ENCODE measurements at places on chromosomes 1 and 21. TPM values are rescaled to one million over a fixed set of nuclear protein-coding genes. Genes with fewer than 3 reads are reported as not detected.

The ETNK2 gene
- total RNA-seq, result 6.8 TPM

The TNFRSF14 gene
- 143 TPM for total RNA-seq

The CNR2 gene
- total RNA-seq, result 0.19 TPM

The TMEM61 gene
- total RNA-seq, result 17.9 TPM

The F5 gene
- total RNA-seq, result 2.5 TPM

The HIVEP3 gene
- total RNA-seq, result 4.9 TPM

The ZNF669 gene
- total RNA-seq, result 7.0 TPM

GRCh38 chr1:194816859-194817258 lies 1630.4 kb upstream of the B3GALT2 start:
- no peak for DNase-seq

- no peak for DNase-seq
These were observed 25.4 kb downstream of the UROD start for GRCh38 chr1:45037456-45037855.

GRCh38 chr1:31064718-31065309 lies 703 bp downstream of the PUM1 start:
- no peak for DNase-seq

DNA sequence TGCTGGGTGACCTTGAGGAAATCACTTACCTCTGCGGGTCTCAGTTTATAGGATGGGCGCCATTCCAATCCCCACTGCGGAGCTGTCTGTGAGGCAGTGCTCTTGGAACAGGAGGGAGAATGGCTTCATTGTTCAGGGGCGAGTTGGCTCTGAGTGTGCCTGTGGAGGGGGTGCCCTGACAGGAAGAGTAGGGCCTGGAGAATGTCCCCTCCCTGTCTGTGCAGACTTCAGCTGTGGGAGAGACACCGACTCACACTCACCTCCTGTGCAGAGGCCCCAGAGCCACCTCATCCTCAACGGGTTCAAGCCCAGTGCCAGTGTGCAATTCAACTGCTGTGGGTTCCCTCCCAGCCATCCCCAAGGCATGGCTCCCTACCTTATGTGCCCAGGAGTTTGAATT lies 17.1 kb downstream of the ADORA1 start:
- DNase-seq, result no peak

DNA sequence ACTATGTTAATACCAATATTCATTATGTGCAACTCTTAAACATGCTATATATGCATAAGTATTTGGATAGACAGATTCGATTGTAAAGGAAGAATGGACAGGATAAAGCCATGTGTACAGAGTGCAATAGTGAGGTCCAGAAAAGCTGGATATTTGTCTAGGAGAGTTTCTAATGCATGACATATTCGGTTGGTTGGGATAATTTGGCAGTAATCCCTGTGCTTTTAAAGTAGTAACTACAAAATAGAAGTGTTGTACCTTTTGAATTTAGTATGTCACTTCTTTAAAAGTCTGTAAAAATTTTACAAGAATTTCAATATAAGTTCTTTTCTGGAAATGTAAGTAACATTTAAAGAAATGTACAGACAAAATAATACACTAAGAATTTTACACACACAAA lies 774.5 kb downstream of the USP25 start:
- no peak for DNase-seq

GRCh38 chr1:41360074-41360785 lies 1.0 kb upstream of the FOXO6 start:
- peak; percentile 50 for DNase-seq

GRCh38 chr1:56808410-56808809 lies 10.8 kb downstream of the FYB2 start:
- DNase-seq, result no peak

GRCh38 chr1:8448911-8449661 lies 131.2 kb downstream of the SLC45A1 start:
- no peak for DNase-seq

- peak; percentile 40 for DNase-seq
These were observed 118.5 kb downstream of the EIF4G3 start for GRCh38 chr1:21058035-21058793.

GRCh38 chr1:31715087-31715872 lies 11.5 kb upstream of the COL16A1 start:
- DNase-seq, result peak; percentile 89

- no peak for DNase-seq
These were observed 2.0 kb downstream of the PBX1 start for GRCh38 chr1:164561007-164561406.

DNA sequence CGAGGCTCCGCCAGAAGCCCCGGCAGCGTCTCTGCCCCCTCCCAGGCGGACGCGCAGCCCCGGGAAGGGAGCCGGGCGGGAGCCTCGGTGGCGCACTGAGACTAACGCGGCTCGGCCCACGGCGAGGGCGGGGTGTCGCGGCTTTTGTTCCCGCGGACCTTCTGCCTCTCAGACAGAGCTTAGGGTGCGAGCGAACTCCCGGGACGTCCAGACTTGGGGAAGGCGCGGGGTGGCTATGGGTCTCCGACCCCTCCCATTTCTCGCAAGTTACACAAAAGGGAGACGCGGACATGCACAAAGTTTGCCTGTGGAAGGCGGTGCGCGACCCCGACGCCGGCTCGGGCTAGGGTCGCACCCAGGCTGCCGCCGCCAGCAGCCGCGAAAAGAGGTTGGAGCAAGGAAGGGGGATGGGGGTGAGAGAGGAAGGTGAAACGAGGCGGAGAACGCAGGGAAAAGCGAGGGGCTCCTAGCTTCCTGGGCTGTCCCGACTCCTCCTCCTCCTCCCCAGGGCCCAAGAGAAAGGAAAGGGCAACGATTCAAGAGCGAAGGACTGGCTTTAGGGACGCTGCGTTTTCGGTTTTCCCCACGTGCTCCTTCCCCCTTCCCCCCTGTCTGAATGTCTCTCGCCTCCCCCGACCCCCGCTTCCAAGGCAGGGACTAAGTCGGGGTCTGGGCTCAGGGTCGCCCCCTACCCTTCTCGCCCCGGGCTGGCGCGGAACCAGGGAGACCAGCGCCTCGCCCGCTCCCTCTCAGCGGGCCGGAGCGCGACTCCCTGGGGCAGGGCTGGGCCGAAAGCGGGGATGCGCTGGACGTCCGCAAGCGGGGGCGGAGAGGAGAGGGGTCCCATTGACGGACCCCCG lies 729 bp downstream of the APP start:
- peak; percentile 66 for DNase-seq

DNA sequence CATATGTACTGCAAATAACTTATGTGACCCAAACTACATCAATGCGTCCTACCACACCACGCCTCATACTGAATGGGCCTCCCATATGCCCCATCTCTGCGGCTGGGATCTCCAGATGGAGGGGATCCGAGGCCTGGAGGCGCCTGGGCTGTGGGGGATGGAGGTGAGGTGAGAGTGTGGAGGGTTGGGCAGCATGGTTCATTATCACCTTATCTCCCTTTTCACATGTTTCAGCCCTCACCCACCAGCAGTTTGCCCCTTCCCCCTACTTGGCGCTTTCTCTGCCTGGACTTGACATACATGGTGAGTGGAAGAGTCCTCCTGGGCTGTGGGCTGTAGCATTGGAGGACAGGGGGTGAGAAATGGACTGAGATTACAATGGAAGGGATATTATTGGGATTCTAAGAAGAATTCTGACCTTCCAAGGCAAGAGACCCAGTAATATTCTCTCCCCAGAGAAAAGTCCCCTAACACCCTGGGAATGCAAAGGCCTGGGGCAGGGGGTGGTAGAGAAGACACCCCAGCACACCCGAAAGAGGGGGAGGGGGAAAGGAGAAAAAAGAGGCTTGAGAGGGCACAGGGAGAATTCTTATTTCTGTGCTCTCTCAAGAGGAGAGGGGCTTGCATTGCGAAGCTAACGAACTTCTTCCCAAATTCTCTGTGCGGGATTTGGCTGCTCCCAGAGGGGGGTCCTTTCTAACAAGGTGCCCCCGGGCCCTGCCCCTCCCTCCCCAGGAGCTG lies 61.4 kb downstream of the MEF2D start:
- DNase-seq, result no peak

GRCh38 chr21:32112195-32112594 lies 166.7 kb downstream of the MIS18A start:
- no peak for DNase-seq

- DNase-seq, result no peak
These were observed 41.6 kb upstream of the SEC16B start for GRCh38 chr1:178011465-178011828.

GRCh38 chr1:84330125-84330984 lies 28.8 kb downstream of the SAMD13 start:
- no peak for DNase-seq

GRCh38 chr1:36766481-36766880 lies 267.8 kb downstream of the GRIK3 start:
- DNase-seq, result no peak

GRCh38 chr1:13779930-13780329 lies 79.9 kb downstream of the PRDM2 start:
- no peak for DNase-seq

DNA sequence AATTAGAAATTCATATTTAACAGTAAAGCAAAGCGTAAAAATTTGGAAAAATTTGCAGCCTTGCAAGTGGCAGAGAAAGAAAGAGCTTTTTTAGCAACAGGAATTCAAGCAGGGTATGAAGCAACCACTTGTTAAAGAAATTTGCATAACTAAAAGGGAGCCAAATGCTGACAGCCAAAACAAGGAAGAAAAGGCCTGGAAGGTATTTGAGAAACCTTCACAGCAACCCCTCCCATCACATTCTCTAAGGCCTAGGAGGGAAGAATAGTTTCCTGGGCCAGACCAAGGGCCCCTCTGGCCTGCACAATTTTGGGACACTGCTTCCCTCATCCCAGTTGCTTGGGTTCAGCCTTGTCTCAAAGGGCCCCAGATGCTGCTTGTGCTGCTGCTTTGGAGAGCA lies 672.4 kb upstream of the TMPRSS15 start:
- no peak for DNase-seq

DNA sequence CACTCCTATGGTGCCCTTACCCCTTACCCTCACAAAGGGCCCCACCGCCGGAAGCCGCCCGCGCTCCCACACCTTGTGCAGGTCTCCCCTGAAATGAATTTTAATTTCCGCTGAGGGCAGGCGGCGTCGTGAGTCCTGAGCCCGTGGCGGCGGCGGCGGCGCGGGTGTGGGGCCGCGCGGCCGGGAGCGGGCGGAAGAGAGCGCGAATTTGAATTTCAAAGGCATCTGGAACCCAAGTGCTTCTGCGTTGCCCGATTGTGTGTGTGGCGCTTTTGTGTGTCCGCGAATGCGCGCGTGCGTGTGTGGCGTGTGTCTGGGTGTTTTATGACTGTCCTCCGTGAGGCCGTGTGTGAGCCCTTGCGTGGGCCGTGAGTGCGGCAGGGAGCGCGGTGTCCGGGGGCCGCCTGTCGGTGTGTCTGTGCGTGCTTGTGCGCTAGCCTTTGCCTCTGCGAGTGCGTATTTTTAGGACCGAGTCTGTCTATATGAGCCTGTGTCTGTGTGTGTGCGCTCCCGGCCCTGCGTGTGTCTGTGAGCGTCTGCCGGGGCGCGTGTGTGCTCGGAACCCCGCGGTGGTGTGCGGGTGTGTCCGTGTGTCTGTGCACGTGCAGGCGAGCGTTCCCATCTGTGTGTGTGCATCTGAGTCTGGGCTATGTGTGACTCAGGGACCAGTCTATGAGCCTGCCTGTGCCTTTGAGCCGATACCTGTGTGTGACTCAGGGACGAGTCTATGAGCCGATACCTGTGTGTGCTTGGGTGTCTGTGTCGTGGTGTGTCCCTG lies 7.9 kb upstream of the ADGRB2 start:
- no peak for DNase-seq

- peak; percentile 34 for DNase-seq
These were observed 15.3 kb downstream of the AKR7A3 start for GRCh38 chr1:19273106-19273843.

- DNase-seq, result peak; percentile 63
These were observed 28.5 kb upstream of the EPS8L3 start for GRCh38 chr1:109792056-109792831.

- peak; percentile 60 for DNase-seq
These were observed at the start of gene AGBL4 for GRCh38 chr1:50023292-50024159. Gene AGBL4, minus strand, starts transcription at chr1:50023954.

DNA sequence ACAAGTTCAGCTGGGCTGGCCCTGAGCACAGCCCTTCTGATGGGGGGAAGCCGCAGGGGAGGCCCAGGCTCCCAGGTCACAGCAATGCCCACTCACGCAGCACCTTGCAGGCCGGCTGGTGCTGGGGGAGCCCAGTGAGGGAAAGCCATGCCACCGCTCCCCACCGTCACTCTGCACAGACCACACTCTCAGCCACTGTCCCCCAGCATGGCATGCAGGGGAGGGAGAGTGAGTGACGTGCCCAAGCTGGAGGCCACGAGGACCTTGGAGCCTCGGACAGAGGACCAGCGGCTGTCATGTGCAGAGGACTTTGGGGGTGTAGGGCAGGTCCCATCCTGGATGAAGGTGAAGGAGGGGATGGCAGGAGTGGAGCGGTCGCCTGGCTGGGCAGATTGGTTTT lies 25.1 kb downstream of the SLC45A1 start:
- no peak for DNase-seq

DNA sequence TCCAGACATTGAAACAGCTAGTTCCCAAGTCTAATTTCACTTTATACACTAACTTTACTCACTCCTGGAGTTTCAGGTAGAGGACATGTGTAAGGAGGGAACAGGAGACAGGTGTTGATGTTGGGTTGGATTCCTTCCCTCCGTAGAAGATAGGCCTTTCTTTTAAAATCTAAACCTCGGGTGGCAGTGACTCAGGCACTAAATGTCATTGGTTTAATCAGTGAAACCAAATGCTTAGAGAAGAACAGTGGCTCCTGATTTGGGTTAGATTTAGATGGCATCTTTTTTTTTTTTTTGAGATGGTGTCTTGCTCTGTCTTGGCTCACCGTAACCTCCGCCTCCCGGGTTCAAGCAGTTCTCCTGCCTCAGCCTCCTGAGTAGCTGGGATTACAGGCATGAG lies 7.2 kb downstream of the CAP1 start:
- no peak for DNase-seq

DNA sequence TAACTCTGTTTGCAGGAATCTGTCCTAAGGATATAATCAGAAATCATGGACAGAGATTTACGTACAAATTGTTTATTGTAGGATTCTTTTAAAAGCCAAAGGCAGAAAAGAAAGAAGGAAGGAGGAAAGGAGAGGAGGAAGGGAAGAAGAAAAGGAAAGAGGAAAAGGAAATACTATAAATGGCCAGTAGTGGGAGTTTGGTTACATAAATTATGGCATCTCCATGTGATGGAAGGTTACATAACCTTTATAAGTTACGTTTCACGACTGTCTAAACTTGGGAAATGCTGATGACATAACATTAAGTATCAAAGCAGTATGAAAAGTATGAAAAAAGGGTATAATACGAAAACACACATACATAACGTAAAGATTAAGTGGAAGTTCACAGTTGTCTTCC lies 39.0 kb downstream of the SMYD2 start:
- DNase-seq, result no peak

DNA sequence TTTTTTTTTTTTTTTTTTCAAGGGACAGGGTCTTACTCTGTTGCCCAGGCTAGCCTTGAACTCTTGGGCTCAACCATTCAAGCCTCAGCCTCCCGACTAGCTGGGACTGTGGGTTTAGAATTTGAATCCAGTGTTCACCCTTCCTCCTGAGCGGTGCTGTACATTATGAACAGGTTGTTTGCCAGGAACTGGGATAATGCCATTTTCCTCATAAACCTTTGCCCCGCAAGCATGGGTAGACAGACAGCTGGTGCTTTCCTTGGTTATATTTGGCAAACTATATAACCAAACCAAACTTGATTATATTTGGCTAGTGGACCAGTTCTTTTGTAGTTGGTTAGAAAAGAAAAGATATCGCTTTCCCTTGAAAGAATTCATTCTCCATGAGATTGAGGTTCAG lies 54.9 kb downstream of the GALNT2 start:
- DNase-seq, result no peak

Data from mucosa of descending colon (tissue), 3 donors.